ENCODE measurements at places on chromosomes 12 and 14. TPM values are rescaled to one million over a fixed set of nuclear protein-coding genes. Genes with fewer than 3 reads are reported as not detected.
A peak's percentile ranks its signal among the peaks of the same experiment; 100 is the strongest.

TAS2R46 gene
- total RNA-seq: 0.84 TPM

DNA sequence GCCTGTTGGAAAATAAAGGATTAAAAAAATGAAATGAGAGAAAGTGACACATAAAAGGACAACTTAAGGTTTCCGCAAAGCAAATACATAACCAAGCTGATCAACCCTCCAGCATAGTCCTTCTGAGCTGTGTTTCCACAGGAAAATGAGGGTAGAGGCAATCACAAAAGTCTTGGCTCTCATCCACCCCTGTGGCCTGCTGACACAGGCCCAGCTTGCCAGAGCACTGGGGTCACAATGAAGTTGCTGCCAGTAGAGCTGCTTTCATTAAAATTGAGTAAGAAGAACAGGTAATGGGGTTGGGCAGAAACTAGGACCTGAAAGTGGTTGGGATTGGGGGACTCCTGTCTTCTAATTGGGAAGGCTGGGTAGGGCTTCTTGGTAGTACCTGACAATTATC, 65.9 kb downstream of the RERG start:
- H3K27ac ChIP-seq: no peak overlapping the region
- H3K4me3 ChIP-seq: no peak overlapping the region
- H3K4me1 ChIP-seq: no peaks in the 10 kb centered on the region
- no peaks in the 10 kb centered on the region for H3K36me3 ChIP-seq
- no peaks in the 10 kb centered on the region for H3K27me3 ChIP-seq
- DNase-seq: no peak

DNA sequence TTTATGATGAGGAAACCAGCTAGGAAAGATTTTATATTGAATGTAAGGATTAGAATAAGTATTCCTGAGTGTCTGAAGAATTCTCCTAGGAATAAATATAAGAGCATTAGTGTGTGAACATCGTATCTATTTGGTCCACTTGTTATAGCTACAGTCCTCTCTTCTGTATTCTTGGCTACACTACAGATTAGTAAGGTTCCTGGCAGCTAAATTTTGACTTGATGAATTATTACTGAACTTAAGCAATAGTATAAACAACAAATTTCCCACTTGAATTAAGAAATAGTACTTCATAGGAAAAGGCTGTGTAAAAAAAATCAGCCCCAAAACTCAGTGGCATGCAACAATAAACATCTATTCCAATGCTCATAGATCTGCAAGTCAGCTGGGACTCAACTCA, 138.4 kb upstream of the G2E3 start:
- no peaks in the 10 kb centered on the region for H3K27me3 ChIP-seq
- H3K4me1 ChIP-seq: no peaks in the 10 kb centered on the region
- H3K4me3 ChIP-seq: no peak overlapping the region
- H3K36me3 ChIP-seq: no peaks in the 10 kb centered on the region
- H3K27ac ChIP-seq: no peak overlapping the region
- DNase-seq: no peak

- DNase-seq: no peak
- no peaks in the 10 kb centered on the region for H3K27me3 ChIP-seq
- H3K4me1 ChIP-seq: no peaks in the 10 kb centered on the region
- no peak overlapping the region for H3K4me3 ChIP-seq
- H3K27ac ChIP-seq: no peak overlapping the region
- no peaks in the 10 kb centered on the region for H3K36me3 ChIP-seq
Measured at GRCh38 chr14:20618271-20618749, 23.2 kb downstream of the OR6S1 start.

DNA sequence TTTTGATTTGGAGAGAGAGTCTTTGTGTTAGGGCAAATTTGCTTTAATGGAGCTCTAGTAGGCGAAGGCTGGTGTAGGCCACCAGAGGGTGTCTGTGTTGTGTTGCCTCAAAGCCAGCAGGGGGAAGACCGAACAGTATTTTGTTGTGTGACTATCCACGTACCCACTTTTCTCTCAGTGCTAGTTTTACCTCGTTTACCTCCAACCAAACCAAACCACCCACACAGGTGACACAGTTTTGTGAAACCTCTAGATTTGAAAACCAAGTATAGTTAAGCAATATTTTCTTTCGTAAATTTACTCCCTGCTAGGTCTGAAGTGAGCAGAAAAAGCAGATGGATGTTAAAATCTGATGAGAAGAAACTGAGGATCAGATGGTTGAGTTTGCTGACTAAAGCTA, 36.3 kb upstream of the NPFF start:
- no peaks in the 10 kb centered on the region for H3K4me1 ChIP-seq
- peak; percentile 54 for DNase-seq
- peaks cover 9% of the 10 kb centered on the region for H3K36me3 ChIP-seq
- H3K4me3 ChIP-seq: no peak overlapping the region
- no peaks in the 10 kb centered on the region for H3K27me3 ChIP-seq

SAMD4A gene
- 5.6 TPM for total RNA-seq

DNA sequence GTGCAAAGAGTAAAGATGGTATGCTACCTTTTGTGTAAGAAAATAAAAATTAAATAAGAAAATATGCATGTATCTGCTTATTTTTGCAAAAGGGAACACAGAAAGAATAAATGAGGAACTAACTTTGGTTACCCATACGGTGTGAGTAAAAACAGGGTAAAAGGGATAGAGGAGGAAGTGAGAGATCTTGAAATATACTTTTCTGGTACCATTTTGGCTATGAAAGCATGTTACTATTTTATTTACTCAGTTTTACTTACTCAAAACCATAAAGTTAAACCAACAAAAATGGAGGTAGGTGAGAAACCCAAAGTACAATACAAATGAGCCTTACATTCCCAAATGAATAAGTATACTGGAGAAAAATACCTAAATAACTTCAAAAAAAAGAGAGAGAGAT, 122.0 kb upstream of the EGLN3 start:
- H3K27me3 ChIP-seq: no peaks in the 10 kb centered on the region
- H3K36me3 ChIP-seq: no peaks in the 10 kb centered on the region
- H3K4me1 ChIP-seq: no peaks in the 10 kb centered on the region
- no peak overlapping the region for H3K4me3 ChIP-seq

GRCh38 chr14:94780536-94781399, 10.9 kb upstream of the GSC start:
- no peak overlapping the region for H3K4me3 ChIP-seq
- H3K27me3 ChIP-seq: peaks cover 4% of the 10 kb centered on the region
- no peaks in the 10 kb centered on the region for H3K36me3 ChIP-seq

- no peaks in the 10 kb centered on the region for H3K4me1 ChIP-seq
- DNase-seq: peak; percentile 30
- no peaks in the 10 kb centered on the region for H3K36me3 ChIP-seq
- no peak overlapping the region for H3K27ac ChIP-seq
Measured at GRCh38 chr14:22084393-22085281, 411.0 kb upstream of the OR4E1 start.

GRCh38 chr12:48001505-48002413, 2.5 kb downstream of the COL2A1 start:
- peaks cover 60% of the 10 kb centered on the region for H3K27me3 ChIP-seq
- H3K4me3 ChIP-seq: peak overlapping the region; percentile 33
- DNase-seq: peak; percentile 69
- H3K36me3 ChIP-seq: no peaks in the 10 kb centered on the region
- H3K4me1 ChIP-seq: peaks cover 28% of the 10 kb centered on the region

DNA sequence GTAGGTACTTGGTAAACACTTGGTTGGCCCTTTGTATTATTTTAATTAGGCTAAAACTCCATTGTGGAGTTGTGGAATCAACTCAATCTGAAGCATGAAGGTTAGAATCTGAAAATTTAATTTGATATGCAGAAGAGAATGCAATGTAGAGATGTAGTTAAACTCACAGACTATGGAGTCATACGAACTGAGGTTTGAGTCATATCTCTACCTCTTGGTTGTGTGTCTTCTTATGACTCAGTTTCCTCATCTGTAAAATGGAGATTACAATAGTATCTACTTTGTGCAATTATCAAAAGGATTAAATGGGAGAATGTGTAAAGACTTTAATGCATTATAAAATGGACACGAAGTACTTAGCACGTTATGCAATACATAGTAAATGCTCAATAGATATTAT, 146.0 kb upstream of the IFNG-AS1 start:
- H3K36me3 ChIP-seq: no peaks in the 10 kb centered on the region
- no peaks in the 10 kb centered on the region for H3K4me1 ChIP-seq
- no peaks in the 10 kb centered on the region for H3K27me3 ChIP-seq
- no peak overlapping the region for H3K27ac ChIP-seq
- no peak for DNase-seq

DNA sequence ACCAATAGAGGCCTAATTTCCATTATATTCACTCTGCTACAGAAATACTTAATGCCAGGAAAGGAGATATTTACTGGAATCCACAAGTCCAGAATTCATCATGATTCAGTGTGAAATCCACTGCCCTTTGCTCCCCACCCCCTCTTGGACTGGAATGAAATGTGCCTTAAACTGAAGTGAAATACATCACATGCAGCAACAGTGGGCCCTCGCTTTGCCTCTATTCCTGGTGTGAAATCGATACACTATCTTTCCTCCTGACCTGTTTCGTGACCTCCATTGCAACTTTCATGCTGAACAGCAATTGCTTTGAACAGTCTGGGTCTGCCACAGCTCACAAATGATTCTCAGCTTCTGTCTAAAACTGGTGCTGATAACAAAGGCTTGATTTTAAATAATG, 100.6 kb downstream of the NPAS3 start:
- H3K27ac ChIP-seq: no peak overlapping the region
- H3K4me3 ChIP-seq: no peak overlapping the region
- DNase-seq: no peak
- no peaks in the 10 kb centered on the region for H3K4me1 ChIP-seq

DNA sequence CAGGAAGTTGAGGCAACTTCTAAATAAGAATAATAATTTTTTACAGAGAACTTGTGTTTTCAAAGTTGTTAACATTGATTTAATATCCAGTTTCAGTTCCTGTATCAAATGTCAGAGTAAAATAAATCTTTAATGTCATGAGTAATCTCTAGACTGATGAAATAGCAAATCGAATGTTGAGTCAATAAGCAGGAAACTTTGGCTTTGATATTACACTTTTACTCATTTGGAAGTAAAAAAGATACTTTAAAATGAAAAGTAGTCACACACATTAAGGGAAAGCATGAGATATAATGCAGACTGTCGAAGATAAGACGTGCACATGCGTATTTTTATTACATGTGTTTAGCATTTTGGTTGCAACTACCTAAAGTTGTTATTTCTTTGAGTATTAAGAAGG, 78.2 kb upstream of the PTGDR start:
- H3K27me3 ChIP-seq: no peaks in the 10 kb centered on the region
- no peak overlapping the region for H3K27ac ChIP-seq
- no peaks in the 10 kb centered on the region for H3K4me1 ChIP-seq
- no peak for DNase-seq

OVCH1 gene
- total RNA-seq: not detected

DNA sequence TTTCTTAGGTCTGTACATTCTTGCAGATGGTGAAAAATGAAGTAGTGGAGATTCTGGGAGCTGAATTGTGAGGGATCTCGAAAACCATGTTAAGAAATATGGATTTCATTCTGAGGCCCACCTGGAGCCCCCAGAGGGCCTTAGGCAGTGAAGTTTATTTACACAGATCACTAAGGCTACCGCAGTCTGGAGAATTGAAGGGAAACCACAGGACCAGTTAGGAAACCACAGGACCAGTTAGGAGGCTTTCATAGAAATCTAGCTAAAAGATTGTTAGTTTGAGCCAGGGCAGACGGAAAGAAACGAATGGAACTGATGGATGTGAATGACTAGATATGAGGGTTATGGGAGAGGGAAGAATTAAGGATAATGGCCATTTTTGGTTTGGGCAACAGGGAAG, 7.2 kb downstream of the CBLN3 start:
- DNase-seq: no peak
- H3K27me3 ChIP-seq: no peaks in the 10 kb centered on the region
- H3K4me3 ChIP-seq: no peak overlapping the region
- H3K36me3 ChIP-seq: no peaks in the 10 kb centered on the region
- peak overlapping the region; percentile 75 for H3K27ac ChIP-seq

DNA sequence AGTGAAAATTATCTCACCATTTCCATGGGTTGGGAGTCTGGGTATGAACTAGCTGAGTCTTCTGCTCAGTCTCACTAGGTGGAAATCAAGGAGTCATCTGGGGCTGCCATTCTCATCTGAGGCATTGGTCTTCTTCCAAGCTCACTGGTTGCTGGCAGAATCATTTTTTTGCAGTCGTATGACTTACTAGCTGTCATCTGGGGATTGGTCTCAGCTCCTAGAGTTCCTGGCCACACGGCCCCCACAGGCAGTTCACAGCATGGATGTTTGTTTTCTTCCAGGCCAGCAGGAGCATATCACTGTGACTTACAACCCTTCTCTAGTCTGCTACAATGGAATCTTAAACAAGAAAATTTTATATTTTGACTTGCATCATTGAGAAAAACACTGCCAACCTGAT, 18.6 kb upstream of the OR10AD1 start:
- no peak overlapping the region for H3K4me3 ChIP-seq
- H3K4me1 ChIP-seq: no peaks in the 10 kb centered on the region
- no peak overlapping the region for H3K27ac ChIP-seq
- H3K36me3 ChIP-seq: no peaks in the 10 kb centered on the region
- DNase-seq: no peak
- no peaks in the 10 kb centered on the region for H3K27me3 ChIP-seq

DNA sequence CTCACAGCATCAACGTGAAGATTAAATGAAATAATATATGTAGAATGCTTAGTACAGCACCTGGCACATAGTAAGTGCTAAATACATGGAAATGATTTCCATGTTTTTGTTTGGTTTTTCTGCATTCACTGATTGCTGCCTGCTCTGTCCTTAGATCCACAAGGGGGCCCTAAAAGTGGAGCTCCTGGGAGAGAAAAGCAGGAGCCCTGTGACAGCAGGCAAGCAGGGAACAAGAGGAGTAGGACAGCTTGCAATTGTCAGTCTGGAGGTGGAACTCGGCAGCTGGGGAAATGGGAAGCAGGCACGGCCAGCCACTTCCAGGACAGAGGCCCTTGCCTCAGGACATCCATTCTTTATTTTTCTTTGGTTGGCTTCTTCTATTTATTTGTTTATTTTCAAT, 292.9 kb downstream of the BMP4 start:
- no peaks in the 10 kb centered on the region for H3K4me1 ChIP-seq
- no peaks in the 10 kb centered on the region for H3K36me3 ChIP-seq
- H3K4me3 ChIP-seq: no peak overlapping the region
- no peak overlapping the region for H3K27ac ChIP-seq
- DNase-seq: no peak
- H3K27me3 ChIP-seq: no peaks in the 10 kb centered on the region

DNA sequence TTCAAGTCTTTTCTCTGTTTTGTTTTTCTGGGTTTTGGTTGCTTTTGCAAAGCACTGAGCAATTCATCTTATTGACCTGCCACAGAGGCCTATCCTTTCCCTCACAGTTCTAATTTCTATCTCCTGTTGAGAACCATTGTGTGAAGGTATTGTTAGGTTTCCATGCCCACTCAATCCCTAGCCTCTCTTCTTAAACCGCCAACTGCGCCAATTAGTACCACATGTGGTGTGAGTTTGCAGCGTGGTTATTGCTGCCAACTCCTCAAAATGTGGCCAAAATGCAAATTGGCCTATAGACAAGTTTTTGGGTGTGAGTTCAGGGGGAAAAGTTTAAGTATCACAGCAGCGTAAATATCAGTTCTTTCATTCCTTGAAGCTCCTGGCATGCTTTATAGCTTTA, 232.6 kb downstream of the FLRT2 start:
- H3K36me3 ChIP-seq: no peaks in the 10 kb centered on the region
- H3K27me3 ChIP-seq: no peaks in the 10 kb centered on the region
- no peak overlapping the region for H3K4me3 ChIP-seq
- no peak for DNase-seq
- no peaks in the 10 kb centered on the region for H3K4me1 ChIP-seq
- no peak overlapping the region for H3K27ac ChIP-seq

TRPV4 gene
- total RNA-seq: 0.32 TPM

Measured in colonic mucosa (tissue), 4 donors.